Activated naive CD4-positive, alpha-beta T cell (primary cell): ENCODE measurements at places on chromosomes 7 and 10.

GRCh38 chr10:124494046-124494807 is 32.6 kb downstream of the LHPP start:
- DNase-seq: no peak

DNA sequence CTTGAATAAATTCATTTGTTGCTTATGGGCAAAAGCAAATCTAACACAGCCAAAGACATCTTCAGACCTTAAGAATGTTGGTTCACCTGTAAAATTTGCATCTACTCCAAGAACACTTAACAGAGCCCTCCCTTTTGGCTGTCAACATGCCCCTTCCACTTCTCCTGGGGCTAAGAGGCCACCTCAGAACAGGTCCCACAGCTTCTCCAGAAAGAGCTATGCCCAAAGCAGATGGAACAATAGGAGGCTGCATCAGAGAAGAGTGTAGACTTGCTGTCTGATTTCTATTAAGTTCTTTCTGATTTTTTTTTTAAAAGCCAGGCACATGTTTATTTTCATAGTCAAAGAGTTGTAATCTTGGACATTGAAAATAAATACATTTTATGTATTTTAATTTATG is 26.1 kb upstream of the TRIL start:
- no peak for DNase-seq

DNA sequence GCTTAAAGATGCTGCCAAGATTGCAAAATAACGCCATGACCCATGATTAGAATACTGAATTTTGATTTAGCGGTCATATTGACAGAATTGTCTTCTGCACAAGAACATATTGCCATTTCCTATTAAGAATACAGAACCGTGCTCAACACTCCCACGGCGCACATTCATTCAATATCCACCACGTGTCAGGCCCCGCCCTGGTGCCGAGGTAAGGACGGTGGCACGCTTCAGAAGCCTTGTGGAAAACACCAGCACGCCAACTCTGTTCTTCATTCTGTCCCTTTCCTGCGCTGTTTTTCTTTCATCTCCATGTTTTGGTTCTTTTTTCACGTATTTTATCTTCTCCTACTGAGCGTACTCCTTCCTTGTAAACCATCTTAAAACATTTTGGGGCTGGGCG is 189.3 kb downstream of the ZMYND11 start:
- no peak for DNase-seq

DNA sequence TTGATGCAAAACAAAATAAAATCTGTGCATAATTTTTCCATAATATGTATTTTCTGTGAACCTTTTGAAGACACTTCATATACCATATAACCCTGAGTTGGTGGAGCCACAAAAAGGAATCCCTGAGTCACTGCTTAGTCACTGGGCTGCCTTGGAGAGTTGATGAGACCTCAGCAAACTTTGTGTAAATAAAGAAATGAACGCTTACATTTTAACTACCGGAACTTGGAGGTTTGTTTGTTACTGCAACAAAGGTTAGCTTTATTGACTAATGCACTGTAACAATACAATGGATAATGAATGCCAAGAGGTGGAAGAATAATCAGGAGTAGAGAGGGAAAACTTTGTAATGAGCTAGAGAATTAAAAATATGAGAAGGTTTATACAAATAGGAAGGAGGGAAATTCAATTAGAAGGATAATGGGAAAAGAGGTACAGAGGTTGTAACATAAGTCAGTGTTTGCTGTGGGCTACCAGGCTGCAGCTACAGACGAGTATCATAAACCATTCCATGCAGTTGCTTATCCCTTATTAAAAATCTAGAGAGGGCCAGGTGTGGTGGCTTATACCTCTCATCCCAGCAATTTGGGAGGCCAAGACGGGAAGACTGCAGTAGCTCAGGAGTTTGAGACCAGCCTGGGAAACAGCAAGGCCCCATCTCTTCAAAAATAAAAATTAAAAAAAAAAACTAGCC is 1042.1 kb downstream of the TYW1 start:
- no peak for DNase-seq

DNA sequence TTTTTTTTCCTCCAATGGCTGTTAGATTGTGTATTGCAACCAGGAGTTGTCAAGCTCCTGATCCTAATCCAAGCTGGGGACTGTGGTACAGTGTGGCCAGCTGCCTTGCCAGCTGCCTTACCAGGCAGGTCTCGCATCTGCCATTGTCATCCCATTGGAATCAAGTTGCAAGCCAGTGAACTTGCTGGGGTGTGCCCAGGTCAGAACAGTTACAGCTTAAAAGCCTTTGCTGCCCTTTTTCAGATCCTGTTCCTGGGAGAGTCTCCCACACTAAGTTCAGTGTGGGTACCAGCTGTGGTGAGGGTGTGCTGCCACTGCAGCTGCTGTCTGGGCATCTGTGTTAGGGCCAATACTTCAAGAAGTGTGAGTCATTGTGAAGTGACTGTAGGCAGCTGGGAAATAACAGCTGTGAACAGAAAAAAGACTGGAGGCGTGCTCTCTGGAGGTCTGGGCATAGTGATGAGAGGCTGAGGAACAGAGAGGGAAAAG is 72.8 kb downstream of the CCNY start:
- no peak for DNase-seq
